ENCODE measurements at places on chromosomes 1 and 21.

DNA sequence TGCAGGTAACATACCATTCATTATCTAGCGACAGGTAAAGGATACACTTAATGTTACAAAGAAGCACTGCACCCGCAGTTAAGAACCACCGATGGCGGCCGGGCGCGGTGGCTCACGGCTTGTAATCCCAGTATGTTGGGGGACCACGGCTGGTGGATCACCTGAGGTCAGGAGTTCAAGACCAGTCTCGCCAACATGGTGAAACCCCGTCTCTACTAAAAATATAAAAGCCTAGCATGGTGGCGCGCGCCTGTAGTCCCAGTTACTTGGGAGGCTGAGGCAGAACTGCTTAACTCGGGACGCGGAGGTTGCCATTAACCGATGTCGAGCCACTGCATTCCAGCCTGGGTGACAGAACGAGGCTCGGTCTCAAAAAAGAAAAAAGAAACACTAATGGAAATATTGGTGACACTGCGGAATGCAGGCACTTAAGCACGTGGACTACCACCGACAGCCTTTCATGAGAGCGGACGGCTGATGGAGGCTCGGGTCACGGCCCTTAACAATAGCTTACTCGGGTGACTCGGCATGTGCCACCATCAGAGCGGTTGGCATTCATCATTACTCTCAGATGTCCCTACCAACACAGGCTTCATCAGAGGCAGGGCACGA lies 542 bp downstream of the GAS5 start:
- no peak for DNase-seq

GRCh38 chr1:84365225-84366221 lies 32.8 kb upstream of the DNASE2B start:
- peak; percentile 99 for DNase-seq

DNA sequence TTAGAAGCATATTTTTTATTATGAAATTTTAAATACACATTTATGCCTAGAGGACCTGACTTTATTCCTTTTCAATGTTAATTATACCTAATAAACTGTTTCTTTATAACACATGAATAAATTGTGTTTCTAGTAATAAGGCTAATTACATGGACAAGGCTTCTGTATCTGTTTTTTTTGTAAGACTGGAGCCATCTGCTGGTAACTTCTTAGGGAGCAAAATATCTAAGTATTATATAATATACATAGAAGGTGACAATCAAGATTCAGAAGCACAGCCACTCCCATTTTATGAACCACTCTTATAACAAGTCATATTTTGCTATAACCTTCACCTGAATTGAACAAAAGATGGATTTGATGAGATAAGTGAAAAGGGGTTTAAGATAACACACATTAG lies 84.2 kb downstream of the LBR start:
- peak; percentile 1 for DNase-seq

DNA sequence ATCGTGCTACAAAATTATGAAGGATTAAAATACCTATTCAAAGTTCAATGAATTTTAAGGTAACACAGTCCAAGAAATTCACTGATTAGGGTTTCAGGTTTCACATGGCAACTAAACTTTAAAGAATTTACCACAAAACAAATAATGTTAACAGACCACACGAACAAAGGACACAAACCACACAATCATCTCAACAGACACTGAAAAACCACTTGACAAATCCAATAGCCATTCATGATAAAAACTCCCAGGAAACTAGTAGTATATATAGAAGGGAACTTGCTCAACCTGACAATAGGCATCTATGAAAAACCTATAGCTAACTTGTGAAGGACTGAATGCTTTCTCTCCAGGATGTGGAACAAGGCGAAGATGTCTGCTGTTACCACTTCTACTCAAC lies 21.1 kb upstream of the SH2D5 start:
- DNase-seq, result peak; percentile 70

DNA sequence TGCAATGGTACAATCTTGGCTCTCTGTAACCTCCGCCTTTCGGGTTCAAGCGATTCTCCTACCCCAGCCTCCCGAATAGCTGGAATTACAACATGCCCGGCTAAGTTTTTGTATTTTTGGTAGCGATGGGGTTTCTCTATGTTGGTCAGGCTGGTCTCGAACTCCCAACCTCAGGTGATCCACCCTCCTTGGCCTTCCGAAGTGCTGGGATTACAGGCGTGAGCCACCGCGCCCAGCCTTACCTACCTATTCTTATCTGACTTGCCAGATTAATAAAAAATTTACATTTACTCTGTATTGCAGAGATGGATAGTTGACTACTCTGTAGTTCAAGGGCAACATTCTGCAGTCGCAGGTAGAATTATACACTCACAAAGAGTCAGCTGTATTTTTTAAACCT lies 359.6 kb downstream of the KCTD3 start:
- no peak for DNase-seq

GRCh38 chr1:97396463-97396862 lies 524.4 kb downstream of the DPYD start:
- peak; percentile 62 for DNase-seq

DNA sequence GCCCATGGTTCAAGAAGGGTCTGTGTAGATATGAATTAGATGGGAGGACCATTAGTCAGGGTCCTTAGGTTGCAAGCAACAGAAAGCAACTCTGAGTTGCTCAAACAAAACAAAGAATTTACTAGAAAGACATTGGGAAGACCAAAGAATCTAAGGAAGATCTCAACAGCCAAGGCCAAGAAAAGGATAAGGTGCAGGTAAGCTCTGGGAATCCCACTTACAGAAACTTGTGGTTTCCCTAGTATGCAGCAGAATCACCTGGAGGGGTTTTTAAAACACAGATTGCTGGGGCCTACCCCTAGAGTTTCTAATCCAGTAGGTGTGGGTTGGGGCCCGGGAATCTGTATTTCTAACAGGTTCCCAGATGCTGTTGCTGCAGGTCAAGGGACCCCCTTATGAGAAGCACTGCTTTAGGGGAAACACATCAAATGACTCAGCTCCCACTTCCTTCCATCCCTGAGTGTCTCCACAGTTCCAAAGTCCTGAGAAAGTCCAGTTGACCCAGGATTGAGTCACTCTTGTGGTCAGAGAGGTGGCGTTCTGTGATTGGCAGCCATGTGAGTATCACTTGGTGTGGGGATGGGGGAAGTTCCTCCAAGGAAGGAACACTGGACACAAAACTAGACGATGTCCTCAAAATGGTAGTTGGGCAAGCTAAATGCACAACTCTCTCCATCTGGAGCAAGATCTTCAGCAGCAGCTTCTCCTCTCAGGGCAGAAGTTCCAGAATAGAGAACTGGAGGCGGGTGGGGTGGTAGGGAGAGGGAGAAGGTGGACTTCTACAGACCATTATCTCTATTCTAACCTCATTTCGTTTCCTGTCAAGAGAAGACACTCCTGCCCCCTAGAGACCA lies 24.2 kb upstream of the EYA3 start:
- peak; percentile 93 for DNase-seq

DNA sequence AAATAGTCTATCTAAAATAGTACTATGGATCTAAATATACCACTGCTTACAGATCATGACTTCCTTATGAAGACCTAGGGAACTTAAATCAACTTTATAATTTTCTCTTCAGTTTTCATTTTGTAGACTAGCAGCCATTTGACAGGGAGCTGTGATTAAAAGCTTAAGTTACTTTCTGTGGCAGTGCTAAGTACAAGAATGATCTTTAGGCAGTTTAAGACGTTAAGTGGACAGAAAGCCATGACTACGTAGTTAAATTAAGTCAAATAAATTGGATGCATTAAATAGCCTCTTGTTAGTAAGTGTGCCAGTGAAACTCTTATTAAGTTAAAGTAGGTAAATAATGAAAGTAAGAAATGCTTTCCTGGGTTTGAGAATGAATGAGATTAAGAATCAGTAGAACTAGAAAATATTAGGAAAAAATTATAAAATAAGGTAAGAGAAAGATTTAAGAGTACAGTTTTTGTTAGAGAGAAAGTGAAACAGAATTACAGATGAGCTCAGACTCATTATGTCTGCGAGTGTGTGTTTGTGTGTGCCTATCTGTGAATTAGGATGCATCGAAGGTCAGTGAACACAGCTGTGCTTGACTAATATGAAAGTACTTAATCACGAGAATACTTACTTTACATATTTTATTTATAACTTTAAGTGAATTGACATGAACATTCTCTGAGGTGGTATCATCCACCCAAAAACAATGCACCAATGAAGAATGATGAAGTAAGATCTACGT lies 336.9 kb downstream of the KCNT2 start:
- no peak for DNase-seq

DNA sequence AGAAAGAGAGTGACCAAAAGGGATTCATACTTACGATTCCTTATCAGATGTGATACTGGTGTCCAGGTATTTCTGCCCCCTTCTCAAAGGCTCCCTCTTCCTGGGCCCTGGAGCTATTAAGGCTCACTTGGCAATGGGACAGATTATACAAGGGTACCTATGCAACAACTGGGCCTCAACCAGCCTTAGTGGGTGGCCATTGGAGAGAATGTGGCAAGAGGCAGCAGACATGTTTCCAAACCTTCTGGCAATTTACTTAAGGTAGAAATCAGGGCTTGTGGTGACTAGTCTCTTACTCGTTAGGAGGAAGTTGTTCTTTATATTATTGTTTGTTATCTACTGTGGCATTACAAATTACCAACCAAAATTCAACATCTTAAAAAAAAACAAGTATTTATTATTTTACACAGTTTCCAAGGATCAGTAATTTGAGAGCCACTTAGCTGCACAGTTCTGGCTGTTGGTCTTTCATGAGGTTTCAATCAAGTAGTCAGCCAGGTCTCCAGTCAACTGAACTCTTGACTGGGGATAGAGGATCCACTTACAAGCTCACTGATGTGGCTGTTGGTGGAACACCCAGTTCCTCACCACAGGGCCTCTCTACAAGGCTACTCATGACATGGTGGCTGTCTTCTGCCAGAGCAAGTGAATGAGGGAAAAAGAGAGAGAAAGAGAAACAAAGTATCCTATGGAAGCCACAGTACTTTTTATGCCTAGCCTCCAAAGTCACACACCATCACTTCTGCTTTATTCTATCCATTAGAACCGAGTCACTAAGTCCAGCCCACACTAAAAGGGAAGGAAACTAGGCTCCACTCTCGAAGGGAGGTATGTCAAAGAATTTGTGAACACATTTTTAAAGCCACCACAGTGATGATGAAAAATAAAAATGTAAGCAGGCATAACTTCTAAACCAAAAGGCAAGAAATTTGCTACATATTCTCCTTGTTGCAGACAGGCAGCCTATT lies 10.7 kb downstream of the ZNF648 start:
- DNase-seq, result no peak

All from IMR-90 (cell line).